ENCODE measurements at places on chromosomes 6 and 20. TPM values are rescaled to one million over a fixed set of nuclear protein-coding genes. Genes with fewer than 3 reads are reported as not detected.

- DNase-seq: no peak
Observed at GRCh38 chr20:56174416-56174815, 74.1 kb upstream of the MC3R start.

- no peak for DNase-seq
Observed at GRCh38 chr20:36399147-36399968, 93.2 kb downstream of the DLGAP4 start.

GRCh38 chr20:57548177-57549058 lies 12.5 kb upstream of the PCK1 start:
- no peak for DNase-seq

The ZBP1 gene
- total RNA-seq: 5.8 TPM

GRCh38 chr6:79077715-79078074 lies 359 bp downstream of the PHIP start:
- DNase-seq: peak; percentile 73

- DNase-seq: peak; percentile 55
Observed at GRCh38 chr6:144036064-144036834, 28.2 kb upstream of the PLAGL1 start.

- no peak for DNase-seq
Observed at GRCh38 chr6:79821859-79822258, 125.5 kb downstream of the ELOVL4 start.

GRCh38 chr6:164021589-164022250 lies 607.2 kb downstream of the QKI start:
- no peak for DNase-seq

DNA sequence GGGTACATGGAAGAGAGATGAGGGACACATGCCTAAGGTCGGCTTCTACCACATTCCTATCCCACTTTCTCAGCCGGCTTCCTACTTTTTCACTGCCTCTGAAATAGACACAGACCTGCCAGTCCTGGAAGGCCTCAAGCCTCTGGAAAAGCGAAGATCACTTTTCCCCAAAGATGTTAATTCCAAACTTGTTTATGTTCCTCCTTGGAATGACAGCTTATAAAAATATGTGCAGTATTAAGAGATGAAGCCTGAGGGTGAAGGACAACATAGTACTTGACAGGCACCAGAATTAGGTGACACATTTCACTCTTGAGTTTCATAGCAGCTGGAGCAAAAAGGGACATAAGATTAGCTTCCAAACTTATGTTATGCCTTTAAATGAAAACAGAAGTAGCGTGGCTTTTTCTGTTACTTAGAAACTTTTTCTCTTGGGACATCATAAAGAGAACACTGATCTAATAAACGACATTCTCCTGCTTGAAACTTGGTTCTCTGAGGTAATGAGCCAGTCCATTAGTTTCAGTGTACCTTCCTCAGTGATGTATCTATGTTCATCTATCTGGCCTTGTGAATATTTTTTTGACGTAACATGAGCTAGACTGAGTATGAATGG lies 25.3 kb downstream of the FOXO3 start:
- DNase-seq: no peak

DNA sequence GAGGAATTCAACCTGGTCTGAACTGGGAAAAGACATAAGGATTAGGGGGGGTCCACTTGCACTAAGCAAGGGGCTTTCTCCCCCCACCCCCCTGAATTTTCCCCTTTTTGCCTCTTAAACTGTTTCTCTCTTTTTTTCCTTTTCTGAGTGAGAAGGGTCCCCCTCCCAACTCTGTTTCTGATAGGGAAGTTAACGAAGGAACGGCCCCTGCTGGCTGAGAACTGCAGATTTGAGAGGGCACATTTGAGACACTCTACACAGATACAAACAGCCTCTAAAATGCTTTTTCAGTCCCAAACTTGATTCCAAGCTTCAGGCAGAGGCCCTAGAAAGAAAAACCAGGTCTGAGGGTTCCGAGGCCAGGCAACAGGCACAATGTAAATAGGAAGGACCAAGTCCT lies 91.7 kb downstream of the JARID2 start:
- DNase-seq: no peak

DNA sequence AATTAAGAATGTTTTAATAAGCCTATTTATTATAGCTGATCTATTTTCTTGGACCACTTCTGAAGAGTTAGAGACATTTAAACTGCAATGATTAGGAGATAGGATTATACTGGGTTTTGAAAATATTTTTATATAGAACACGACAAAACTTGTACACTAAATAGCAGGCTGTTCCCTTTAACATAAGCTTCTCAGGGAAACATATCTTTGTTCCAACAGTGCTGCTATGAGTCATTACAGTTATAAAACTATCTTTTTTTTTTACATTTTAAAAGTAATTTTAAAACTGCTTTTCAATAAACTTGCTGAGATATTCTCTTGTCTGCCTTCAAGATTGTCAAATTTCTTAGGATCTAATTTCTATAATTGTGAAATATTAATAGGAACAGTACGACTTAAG lies 389.1 kb downstream of the ARHGAP18 start:
- no peak for DNase-seq

The C4B gene
- 162 TPM for total RNA-seq

GRCh38 chr6:155389130-155389529 lies 66.5 kb downstream of the NOX3 start:
- DNase-seq: no peak

GRCh38 chr6:8030920-8031319 lies 33.3 kb downstream of the BLOC1S5 start:
- DNase-seq: no peak

DNA sequence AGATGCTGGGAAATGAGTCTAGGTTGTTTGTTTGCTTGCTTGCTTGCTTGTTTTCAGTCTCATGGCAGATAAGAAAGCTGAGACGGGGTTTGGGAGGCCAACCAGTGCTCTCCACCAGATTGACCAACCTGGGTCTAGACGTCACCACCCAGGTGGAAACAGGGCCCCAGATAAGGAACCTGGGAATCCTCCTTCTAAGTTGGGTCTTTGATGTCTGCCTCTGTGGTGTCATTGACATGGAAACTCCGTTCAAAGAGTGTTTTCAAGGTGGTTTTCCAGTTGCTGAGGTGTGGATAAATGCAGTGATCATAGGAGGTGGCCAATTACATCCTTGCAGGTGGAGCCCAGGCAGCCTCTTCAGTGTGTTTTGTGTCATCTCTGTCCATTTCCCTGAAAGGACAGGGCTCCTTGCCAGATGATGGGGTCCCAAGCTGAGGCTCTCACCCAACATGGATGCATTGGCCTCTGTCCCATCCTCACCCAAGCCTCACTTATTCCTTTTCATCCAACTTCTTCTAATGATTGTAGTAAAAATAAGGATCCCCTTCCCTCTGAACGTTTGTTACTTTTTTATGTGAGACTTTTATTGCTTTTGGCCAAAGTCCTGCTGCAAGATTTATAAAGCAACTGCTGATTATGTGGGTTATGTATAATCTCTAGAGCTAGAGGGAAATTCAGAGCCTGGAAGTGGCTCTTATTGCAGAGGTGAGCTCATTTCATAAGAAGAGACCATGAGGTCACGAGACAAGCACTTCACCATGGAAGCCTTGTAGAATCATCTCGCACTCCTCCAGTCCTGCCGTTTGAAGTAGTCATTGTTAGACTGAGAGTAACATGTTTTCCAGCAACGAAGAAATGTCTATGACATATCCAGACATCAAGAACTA lies 32.0 kb upstream of the SYNDIG1 start:
- DNase-seq: no peak

DNA sequence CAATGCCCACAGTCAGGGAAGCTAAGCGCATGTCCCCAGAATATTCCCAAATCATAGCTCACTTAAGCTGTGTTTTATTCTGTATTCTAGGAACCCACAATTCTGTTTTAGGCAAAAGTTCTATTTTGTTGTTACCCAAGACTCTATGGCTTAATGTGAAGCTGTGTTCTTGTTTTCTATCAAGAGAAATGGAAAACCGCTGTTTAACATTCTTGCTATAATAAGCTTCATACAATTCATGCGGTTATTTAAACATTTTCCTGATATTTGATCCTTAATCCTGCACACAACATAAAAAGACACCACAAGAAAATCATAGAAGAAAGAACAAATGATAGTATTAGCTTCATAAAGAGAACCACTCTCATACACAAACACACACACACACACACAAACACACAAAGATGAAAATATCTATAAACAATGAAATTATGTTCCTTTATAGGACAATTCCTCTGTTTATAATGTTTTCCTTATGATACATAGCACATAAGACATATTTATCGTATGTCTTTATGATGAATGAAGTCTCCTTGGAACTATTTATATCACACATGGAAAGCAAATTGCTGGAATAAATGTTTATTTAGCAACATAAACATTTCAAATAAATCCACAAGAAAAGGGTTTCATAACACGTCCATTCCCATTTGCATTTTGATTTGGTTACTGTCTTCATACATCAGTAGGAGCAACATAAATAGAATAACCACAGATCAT lies 16.4 kb upstream of the COL21A1 start:
- DNase-seq: no peak

DNA sequence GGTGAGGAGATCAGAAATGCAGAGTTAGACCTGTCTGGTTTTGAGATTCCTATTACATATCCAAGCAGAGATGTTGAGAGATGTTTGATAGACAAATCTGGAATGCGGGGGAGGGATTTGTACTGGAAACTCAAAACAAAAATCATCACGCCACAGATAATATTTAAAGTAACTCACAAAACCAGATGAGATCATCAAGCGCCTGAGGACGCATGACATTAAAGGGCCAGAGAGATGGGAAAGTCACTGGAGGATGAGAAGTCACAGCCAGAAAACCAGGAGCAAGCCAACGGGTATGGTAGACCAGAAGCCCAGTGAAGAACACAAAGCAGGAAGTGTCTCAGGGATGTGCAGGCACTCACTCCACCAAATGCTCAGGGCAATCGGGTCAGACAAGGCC lies 87.7 kb downstream of the DLL1 start:
- DNase-seq: no peak

The SLC22A2 gene
- not detected for total RNA-seq

The SNAI1 gene
- total RNA-seq: 1.9 TPM

DNA sequence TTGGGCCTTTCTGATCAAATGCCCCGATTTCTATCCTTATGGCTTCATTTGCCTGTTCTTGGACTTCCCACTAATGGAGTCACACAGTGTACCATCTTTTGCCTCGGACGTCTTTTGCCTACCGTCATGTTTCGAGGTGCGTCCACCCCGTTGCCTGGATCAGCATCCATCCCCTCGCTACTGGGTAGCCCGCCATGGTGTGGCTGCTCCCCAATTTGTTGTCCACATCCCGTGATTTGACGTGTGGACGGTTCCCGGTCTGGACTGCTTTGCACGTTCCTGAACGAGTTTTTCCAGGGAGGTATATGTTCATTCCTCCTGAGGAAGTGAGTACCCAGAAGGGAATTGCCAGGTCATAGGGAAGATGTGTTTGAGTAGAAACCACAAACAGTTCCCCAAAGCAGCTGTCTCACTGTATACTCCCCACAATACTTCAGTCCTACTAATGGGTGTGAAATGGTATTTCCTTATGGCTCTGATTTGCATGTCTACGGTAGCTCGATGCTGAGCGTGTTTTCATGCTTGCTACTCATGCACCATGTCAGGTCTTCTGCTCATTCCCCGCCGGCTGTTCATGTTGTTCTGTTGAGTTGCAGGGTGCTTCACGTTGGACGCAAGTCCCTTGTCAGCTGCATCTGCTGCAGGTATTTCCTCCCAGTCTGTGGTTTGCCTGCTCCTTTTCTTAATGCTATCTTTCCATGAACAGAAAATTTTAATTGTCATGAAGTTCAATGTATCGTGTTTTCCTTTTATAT lies 86.8 kb upstream of the AFDN start:
- no peak for DNase-seq

DNA sequence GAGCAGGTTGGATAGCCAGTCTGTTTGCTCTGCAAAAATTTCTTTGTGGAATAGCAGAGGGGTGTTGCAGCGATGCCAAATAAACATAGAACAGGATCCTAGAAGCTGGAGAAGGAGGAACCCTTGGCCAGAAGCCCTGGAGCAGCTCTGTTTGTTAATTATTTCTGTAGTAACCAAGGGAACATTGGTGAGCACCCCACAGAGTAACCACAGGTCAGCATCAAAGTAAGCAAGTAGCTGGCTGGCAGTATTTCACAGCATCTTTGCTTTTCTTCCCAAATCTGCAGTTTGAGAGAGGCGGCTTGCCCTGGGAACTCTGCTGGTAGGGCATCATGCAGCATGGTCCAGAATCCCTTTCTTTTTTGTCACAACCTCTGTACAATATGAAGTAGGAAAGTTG lies 12.7 kb upstream of the APMAP start:
- no peak for DNase-seq

The PACRG gene
- total RNA-seq: 5.5 TPM

DNA sequence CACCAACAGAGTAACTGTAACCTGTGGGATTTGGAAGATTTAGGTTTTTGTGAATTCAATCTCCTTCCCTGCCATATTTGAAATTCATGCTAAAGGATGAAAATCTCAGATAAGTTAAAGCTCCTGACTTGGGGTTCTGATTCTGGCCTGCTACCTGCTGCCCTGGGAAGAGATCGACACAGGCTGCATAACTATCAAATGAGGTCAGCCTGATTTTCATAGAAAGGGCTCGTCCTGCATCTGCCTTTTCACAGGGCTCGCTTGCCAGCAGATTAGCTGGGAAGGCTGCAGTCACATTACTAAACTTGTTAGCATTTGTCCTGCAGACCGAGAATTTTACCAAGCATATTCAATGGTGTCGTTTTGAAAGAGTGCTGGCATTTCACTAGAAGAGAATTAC lies 14.6 kb downstream of the GCLC start:
- DNase-seq: no peak

The SNAP25 gene
- 0.65 TPM for total RNA-seq

The TMEM200A gene
- total RNA-seq: 4.3 TPM

DNA sequence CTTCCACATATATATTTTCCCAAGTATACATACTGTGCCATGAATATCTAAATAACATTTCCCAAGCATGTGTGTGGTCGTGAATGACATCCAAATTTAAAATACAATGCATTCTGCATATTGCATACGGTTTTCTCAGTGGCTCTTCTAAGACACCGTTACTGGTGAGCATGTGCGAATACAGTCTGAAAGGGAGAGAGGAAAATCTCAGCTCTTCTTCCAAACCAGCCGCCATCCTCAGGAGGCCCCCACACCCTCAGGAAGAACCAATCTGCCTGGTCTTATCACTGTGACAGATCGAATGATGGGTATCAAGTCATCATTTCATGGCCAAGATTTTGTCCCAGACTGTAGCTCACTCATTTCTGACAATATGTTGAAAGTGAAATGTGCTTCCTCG lies 50.7 kb downstream of the ADAT2 start:
- DNase-seq: no peak

The SLC17A3 gene
- total RNA-seq: not detected

The DUSP15 gene
- 0.80 TPM for total RNA-seq

- no peak for DNase-seq
Observed at GRCh38 chr6:89205819-89206218, 11.3 kb downstream of the GABRR1 start.

- no peak for DNase-seq
Observed at GRCh38 chr6:17842934-17843821, 136.5 kb upstream of the NUP153 start.

Measured in lower lobe of right lung (tissue), 2 donors.